Stimulated activated memory B cell treated with anti-CD40 and anti-IgM and Interleukin-4, amounts not matched to agents 10 μg/mL and 1 μg/mL and 100 μg/mL, for 72 hours (primary cell): ENCODE measurements at places on chromosomes 4 and X.

DNA sequence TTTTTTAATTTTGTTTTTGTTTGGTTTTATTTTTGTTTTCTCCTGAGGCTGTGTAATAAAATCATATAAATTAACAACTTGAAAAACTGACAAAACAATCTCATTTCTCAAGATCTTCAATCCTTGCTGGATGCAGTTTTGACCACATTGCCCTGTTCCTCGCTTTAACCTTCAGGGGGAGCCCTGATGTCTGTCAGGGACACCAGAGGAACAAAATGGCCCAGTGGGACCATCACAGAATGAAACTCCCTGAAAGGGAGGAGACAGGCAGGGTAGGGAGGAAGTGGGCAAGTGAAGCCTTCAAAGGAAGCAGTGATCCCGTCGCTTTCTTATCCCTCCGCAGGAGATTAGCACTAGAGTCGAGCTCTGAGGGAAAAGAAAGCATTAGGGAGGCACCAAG lies 274.9 kb upstream of the LDB2 start:
- no peak for ATAC-seq

GRCh38 chrX:48590203-48591103 lies 6.8 kb upstream of the WDR13 start:
- no peak for ATAC-seq

- no peak for ATAC-seq
These were observed 39.6 kb downstream of the PDLIM5 start for GRCh38 chr4:94491322-94491721.

DNA sequence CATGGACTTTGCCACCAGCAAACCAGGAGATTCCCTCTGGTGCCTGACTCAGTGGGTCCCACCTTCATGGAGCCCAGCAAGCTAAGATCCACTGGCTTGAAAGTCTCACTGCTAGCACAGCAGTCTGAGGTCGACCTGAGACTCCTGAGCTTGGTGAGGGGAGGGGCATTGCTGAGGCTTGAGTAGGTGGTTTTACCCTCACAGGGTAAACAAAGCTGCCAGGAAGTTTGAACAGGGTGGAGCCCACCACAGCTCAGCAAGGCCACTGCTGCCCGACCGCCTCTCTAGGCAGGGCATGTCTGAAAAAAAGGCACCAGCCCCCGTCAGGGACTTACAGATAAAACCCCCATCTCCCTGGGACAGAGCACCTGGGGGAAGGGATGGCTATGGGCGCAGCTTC lies 28.1 kb downstream of the FAM9A start:
- no peak for ATAC-seq

GRCh38 chr4:182141061-182141460 lies 102.1 kb upstream of the TENM3 start:
- no peak for ATAC-seq

DNA sequence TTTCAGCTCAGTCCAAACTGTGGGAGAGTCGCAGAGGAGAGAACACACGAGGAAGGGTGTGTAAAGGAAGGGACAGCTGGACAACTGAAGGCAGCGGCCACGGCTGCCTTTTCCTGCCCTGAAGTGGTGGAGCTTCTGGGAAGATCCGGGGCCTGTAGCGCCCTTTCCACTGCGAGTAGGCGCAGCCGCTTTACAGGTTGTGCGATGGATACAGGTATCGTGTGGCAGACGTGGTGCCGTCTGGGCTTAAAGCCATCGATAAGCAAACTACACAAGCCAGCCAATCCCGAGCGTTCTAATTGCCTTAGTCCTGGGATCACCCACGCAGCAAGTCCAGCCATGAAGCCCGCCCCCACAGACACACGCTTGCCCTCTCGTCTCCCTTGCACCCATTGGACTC lies 15.4 kb downstream of the NKX6-1 start:
- ATAC-seq: no peak

DNA sequence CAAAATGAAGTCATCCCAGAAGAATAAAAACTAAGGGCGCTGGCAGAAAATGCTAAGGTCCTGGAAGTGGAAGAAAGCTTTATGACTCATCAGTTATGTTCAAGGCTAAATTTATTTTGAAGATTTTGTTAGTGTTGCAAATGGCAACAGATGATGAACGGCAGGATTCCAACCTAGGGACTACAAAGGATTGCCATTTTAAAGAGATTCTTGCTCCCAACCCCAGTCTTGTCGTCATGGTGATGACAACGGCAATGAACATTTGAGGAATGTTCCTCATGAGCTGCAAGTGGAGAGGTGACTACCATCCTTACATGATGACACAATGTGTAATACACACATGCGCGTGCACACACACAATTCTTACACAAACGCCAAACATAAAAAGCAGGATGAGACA lies 54.4 kb upstream of the FTHL17 start:
- no peak for ATAC-seq

DNA sequence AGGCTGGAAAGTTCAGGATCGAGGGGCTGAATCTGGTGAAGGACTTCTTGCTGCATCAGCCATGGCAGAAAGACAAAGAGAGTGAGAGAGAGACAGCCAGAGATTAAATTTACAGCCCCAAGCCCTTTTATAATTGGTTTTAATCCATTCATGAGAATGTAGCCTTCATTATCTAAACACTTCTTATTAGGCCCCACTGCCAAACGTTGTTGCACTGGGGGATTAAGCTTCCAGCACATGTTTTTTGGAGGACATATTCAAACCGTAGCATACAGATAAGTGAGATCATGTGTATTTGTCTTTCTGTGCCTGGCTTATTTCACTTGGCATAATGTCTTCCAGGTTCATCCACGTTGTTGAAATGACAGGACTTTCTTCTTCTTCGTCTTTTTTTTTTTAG lies 524.7 kb downstream of the SPRY1 start:
- no peak for ATAC-seq

GRCh38 chr4:11565213-11565612 lies 136.5 kb upstream of the HS3ST1 start:
- peak; percentile 34 for ATAC-seq

GRCh38 chr4:65416891-65417290 lies 253.4 kb downstream of the EPHA5 start:
- no peak for ATAC-seq

GRCh38 chrX:45774961-45775360 lies 574.3 kb upstream of the DIPK2B start:
- no peak for ATAC-seq

- ATAC-seq: no peak
These were observed 8.2 kb upstream of the AFF1 start for GRCh38 chr4:86926435-86927086.

DNA sequence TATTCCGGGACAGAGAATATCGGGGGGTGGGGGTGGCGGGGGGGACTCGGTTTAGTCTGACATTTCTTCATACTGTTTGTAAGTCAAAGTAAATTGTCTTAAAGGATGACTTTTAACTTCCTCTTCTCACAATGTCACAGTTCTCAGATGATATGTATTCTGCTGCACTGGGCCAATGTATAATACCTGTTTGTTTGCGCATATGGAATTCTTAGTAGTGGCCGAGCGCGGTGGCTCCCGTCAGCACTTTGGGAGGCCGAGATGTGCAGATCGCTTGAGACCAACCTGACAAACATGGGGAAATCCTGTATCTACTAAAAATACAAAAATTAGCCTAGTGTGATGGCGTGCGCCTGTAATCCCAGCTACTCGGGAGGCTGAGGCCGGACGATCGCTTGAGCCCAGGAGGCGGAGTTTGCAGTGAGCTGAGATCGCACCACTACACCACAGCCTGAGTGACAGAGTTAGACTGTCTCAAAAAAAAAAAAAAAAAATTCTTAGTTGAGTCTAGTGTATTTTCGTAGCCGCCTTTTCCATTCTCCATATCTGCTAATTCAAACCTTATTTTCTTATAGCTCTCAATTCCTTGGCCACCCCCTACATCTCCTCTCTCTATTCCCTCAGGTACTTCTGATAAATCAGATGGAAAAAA lies 851 bp downstream of the POLR2B start:
- ATAC-seq: no peak

DNA sequence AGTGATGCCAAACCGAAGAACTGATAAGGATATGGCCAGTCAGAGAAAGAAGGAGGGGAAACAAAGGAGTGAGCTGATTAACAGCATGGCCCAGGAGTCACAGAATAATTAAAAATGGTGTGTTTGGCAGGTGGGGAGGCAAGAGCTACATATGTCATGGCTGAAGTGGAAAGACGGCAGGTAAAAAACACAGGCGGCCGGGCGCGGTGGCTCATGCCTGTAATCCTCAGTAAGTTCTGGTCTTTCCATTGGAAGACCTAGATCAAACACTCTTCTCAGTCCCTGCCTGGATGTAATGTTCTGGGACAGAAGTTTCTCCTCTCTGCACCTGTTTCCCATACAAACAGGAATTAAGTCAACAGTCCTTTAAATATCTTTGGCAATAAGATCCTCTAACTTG lies 503.9 kb downstream of the STIM2 start:
- ATAC-seq: no peak
